ENCODE measurements at places on chromosomes 2 and 18.
A peak's percentile ranks its signal among the peaks of the same experiment; 100 is the strongest.

DNA sequence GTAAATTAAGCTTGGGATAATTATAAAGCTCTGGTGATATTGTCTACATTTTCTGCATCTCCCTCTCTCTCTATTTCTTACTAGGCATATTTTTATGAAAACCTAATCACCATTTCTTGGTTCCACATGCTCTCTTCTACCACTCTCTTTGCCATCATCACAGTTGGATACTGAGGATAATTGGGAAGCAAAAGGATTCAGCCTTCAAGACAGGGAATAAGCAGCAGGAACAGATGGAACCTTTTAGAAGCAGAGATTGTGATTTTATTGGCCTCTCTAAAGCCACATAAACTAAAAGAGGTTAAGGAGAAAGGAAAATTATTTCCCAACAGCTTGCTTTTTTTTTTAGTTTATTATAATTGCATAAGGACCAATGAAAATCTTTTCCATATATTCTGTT is 226.3 kb upstream of the SPHKAP start:
- no peak for DNase-seq

- DNase-seq = peak; percentile 47
Measured at GRCh38 chr2:218363736-218364135, 7.1 kb downstream of the CATIP start.

GRCh38 chr2:73703675-73704074 is 33.5 kb downstream of the TPRKB start:
- no peak for DNase-seq

GRCh38 chr2:158253170-158253569 is 151.5 kb downstream of the UPP2 start:
- no peak for DNase-seq

GRCh38 chr2:120441744-120442471 is 96.0 kb downstream of the INHBB start:
- DNase-seq = no peak

- peak; percentile 35 for DNase-seq
Measured at GRCh38 chr2:241620419-241620769, 16.6 kb downstream of the THAP4 start.

Data from suppressor macrophage treated with lipopolysaccharide for 4 hours (primary cell).